ENCODE measurements at places on chromosomes 13 and 19.
A peak's percentile ranks its signal among the peaks of the same experiment; 100 is the strongest.

DNA sequence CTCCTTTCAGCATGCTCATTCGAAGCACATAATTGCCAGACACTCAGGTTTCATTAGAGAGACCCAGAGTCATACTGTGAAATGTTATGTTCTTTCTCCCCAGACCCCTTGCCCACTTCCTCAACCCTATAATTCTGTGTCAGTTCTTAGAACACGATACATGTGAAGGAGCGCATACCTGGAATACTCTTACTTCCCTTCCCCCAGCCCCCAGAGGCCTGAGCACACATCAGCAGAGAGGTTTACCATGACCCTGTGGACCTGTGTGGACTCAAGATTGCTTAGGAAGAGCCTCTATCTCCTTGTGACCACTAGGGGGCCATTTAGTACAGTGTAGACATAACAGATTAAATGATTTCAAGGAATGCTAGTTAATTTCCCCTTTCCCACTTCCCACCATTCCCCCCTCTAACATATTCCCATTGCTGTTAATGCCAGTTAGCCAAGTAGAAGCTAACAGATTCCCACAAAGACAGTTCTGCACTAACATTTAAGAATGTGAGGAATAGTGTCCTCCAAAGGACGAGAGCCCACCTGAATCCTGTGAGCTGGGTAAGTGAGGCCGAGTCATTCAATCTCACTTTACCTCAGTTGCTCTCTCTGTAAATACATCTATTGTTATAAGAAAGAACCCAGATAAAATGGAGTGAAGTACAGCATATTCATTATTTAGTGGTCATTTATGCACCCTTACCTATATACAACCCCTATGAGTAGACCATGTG, 154.2 kb upstream of the MAB21L1 start:
- no peak for DNase-seq

DNA sequence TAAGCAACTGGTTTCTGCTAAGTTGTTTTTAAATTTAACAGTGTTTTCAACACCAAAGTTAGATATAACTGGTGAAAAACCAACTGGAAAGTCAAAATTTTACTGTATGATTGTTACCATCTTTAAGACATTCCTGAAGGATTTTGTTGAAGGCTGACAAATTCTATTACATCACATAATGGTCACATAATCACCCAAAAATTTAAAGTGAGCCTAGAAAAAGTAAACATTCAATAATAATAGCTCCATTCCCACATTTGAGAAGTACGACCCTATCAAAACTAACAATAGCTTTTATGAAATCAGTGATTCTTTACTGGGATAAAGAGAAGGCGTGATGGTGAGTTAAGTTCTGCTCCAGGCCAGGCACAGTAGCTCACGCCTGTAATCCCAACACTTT, 51.6 kb downstream of the USP12 start:
- no peak for DNase-seq

DNA sequence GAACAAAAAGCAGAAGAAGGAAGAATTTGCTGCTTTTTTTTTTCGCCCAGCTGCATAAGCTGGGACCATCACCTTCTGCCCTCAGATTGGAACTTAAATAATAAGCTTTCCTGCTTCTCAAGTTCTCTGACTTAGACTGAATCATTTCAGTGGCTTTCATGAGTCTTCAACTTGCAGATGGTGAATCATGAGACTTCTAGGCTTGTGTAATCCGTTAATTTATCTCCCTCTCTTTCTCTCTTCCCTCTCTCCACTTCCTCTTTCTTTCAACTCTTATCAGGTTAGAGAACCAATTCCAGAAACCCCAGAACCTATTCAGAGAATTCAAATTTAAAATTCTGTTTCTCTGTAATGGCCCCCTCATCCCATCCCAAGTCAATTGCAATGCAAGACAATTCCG, 1153.7 kb downstream of the PCDH9 start:
- peak; percentile 54 for DNase-seq

- DNase-seq = no peak
These were observed 42.2 kb downstream of the CCNE1 start for GRCh38 chr19:29854033-29854432.

DNA sequence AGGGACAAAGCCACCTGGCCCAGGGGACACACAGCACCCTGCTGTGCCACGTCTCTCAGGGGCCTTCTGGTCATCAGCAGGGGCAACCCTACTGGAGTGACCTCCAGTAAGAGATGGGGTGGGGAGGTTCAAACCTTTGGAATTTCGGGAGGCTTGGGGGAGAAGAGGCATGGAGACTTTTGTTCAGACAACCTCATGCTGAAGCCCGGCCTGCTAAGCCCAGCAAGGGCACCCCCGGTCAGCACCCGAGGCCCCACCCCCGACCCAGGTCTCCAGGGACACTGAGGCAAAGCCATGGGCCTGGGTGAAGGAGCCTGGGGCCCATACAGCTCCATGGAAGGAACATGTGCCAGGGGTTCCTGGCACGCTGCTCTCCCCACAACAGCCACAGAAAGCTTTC, 23.3 kb downstream of the ZNF787 start:
- DNase-seq = no peak

- DNase-seq = no peak
These were observed 11.0 kb downstream of the XAB2 start for GRCh38 chr19:7618348-7618747.

GRCh38 chr13:38733146-38733545, 46.3 kb downstream of the FREM2 start:
- no peak for DNase-seq

- DNase-seq = no peak
These were observed 88.7 kb upstream of the TNFSF11 start for GRCh38 chr13:42485272-42485671.

GRCh38 chr19:17113127-17113785, 37.7 kb downstream of the MYO9B start:
- DNase-seq = no peak

- DNase-seq = no peak
These were observed 87.0 kb upstream of the TSHZ3 start for GRCh38 chr19:31436121-31436776.

- peak; percentile 64 for DNase-seq
These were observed 43.7 kb upstream of the ENOX1 start for GRCh38 chr13:43830497-43830881.

DNA sequence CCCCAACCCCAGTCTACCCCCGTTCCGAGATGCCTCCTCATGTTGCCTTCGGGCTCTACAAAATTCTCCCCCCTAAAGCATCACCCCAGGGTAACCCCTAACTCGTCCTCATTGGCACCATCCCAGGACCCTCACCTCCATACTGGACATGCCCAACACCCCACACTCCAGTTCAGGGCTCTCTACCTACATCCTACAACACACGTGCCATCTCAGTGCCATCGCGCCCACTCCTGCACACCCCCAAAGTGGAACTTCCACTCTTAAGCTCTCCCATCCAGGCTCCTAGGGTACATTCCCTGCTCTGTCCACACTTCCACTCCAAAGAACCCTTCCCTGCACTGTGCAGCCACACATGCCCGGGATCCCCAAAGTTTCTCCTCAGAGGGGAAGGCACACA, 827 bp upstream of the FKRP start:
- no peak for DNase-seq

GRCh38 chr19:50556282-50557008, 11.8 kb downstream of the LRRC4B start:
- no peak for DNase-seq

GRCh38 chr19:2275588-2276428, 6.2 kb downstream of the PEAK3 start:
- no peak for DNase-seq
